CD4-positive, alpha-beta T cell treated with Interleukin-2 at 100 ng/mL for 4 hours (primary cell): ENCODE measurements at places on chromosomes 1 and 21.

GRCh38 chr1:8767006-8767405 lies 50.4 kb downstream of the RERE start:
- no peak for DNase-seq

- DNase-seq = no peak
These were observed 22.9 kb downstream of the DDX20 start for GRCh38 chr1:111778541-111779051.

DNA sequence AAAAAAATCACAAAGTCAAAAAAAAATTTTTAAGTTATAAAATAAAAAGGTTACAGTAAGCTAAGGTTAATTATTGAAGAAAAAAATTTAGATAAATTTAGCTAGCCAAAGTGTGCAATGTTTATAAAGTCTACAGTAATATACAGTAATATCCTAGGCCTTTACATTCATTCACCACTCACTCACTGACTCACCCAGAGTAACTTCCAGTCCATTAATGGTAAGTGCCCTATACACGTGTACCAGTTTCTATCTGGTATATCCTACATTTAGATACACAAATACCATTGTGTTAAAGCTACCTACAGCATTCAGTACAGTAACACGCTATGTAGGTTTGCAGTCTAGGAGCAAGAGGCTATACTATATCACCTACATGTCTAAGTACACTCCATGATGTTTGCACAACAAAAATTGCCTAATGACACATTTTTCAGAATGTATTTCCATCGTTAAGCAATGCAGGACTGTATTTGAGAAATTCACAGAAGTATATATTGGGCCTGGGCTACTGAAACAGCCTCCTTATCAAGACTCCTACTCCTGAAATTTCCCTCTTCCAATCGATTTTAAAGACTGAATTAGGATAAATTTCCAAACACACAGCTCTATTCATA lies 155.1 kb downstream of the COP1 start:
- DNase-seq = no peak

DNA sequence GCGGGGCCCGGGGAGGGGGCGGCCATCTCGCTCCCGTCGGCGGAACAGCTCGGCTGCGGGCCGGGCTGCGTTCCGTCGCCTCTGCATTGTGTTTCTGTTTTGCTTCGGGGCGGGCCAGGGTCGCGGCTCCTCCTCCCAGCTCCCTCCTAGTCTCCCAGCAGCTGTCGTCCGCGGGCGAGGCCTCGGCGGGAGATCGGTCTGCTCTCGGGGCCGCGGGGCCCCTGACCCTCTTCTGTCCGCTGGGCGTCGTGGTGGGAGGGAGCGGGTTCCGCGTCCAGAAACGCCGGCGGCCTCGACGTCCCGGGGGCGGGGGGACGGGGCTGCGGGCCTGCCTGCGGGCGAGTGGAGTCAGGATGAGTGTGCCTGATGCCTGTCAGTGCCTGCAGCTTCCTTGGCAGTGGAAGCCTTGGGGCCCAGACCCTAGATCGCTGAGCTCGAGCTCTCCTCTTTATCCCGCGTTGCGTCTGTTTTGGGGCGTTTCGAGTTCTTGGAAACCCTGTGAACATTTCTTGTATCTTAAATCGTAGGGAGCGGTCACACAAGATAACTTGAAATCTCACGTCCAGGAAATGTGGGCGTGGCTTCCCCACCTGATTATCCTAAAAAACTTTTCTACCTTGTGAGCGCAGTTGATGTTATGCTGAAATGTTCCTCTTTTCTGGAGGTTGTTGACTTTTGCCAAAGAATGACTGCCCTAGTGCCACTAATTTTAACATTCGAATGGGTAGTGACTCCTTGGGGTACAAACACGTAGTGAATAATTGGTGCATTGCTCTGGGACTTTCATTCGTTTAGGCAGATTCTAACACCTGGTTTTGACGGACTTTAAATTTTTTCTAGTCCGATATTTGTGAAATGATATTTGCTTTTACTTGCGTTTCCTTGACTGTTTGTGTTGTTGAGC lies 676 bp downstream of the MORC3 start:
- DNase-seq = peak; percentile 74

GRCh38 chr1:245538671-245539070 lies 383.9 kb downstream of the KIF26B start:
- no peak for DNase-seq

- DNase-seq = no peak
These were observed 19.4 kb downstream of the HSD11B1 start for GRCh38 chr1:209723756-209724693.

- DNase-seq = no peak
These were observed 6.0 kb upstream of the DUSP10 start for GRCh38 chr1:221747839-221748238.

DNA sequence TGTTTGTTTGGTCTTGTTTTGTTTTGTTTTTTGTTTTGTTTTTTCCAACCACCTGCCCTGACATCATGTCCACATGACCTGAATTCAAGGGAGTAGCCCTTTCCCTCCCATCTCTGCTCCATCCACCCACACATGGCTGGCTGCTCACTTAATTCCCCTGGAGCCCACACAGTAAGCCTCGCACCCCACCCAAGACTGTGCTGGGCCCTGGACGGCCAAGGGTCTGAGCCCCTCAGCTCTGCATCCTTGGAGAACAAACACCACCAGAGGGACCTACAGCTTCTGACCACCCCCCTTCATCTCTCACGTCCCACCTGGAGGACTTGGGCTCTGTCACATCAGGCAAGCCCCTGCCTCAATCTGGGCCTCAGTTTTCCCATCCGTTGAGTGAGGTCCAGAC lies 39.1 kb downstream of the MATN1 start:
- DNase-seq = no peak

DNA sequence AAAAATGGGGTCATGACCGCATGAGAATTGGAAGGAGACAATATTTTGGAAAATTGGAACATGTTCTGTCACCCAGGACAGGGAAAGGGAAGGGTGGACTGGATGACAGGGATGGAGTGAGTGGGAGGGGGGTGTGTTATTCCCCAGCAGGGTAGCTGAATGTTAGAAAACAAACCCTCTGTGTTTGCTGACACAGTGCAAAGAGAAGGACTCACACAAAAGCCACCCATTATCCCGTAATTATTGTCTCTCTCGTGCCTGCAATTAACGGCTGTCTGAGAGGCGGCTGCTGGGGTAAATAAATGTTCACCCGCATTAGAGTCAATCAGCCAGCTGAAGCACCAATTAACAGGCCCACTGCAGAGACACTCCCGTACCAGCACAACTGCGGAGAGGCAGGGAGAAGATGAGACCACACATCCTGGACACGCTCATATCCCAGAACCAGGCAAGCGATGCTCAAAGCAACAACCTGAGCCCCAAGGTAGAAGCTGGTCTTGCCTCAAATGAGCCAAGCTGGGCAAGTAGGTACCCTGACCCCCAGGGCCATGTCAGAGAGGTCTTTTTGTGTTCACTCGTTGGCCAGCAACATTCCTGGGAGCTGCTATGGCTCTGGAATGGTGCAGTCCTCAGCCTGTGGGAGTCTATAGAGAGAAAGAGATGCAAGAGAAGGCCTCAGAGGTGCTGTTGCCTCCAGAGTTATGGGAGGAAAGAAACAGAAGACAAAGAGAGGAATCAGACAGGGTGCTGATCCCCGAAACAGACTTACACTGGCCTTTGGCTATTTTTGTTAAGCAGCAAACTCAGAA lies 19.4 kb downstream of the PLEKHA6 start:
- DNase-seq = no peak

DNA sequence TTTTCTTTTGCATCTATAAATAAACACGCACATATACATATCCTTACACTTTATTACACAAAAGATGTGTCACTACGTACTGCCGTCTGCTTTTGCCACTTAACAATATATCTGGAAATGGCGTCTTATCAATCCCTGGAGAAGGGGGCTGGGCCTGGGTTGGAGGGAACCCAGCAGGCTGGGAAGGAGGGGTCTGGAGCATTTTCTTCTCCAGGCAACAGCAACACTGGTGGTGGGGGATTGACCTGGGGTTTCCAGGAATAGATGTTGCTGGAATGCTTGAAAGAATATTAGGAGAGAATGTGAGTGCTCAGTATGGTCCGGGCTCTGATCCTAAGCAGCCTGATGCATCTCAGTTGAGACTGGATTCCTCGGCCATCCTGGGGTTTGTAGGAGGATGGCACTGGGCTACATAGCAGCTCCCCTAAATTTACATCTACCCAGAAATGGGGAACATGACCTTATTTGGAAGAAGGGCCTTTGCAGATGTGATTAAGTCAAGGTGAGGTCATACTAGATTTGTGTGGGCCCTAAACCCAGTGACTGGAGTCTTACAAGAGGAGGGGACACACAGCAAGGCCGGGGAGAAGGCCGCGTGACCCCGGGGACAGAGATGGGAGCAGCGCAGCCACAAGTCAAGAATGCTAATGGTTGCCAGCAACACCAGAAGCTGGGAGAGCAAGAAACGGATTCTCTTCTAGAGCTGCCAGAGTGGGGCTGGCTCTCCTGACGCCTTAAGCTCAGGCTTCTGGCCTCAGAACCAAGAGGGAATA lies 98.6 kb downstream of the SIK1 start:
- no peak for DNase-seq

GRCh38 chr1:59971464-59971911 lies 44.9 kb upstream of the CYP2J2 start:
- peak; percentile 32 for DNase-seq

- DNase-seq = no peak
These were observed 13.0 kb upstream of the UQCRHL start for GRCh38 chr1:15820478-15820877.

DNA sequence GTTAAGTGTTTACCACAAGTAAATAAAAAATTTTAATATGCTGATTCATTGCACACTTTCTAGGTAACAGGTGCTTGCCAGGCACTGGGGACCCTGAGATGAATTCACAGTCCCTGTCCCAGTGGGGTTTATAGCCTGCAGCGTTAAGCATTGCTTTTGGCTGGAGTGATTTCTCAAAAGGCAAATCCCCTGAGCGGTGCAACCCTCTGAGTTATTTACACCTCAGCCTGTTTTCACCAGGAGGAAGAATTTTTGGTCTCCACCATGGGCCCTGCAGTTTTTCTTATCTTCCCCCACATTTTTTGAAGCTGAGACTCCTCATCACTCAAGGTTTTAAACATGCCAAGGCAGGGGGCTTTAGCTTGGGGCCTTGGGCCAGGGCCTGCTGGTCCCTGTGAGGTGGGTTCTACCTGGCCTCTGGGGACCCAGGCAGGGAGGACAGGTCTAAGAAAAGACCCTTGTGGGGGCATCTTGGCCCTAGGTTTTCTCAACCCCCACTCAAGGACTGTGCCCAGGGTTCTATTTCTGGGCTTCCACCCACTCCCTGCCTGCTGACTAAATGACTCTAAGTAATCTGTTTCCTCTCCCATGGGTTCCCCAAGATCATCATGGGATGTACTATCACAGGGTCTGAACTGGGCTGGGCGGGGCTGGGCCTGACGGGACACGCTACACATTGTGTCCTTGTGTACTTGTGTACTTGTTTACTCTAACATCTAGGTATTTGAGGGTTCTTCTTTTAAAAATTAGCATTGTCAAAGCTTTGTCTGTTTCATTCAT lies 10.2 kb upstream of the CHIT1 start:
- DNase-seq = no peak

- DNase-seq = no peak
These were observed 123.6 kb upstream of the IPO9 start for GRCh38 chr1:201705389-201705788.

GRCh38 chr1:176118985-176119384 lies 88.1 kb downstream of the COP1 start:
- no peak for DNase-seq

- DNase-seq = no peak
These were observed 154.6 kb downstream of the FOXD2 start for GRCh38 chr1:47592296-47593012.

GRCh38 chr1:70290218-70290617 lies 64.3 kb downstream of the ANKRD13C start:
- DNase-seq = no peak

GRCh38 chr1:41868241-41868998 lies 50.3 kb downstream of the HIVEP3 start:
- DNase-seq = peak; percentile 40

- no peak for DNase-seq
These were observed 4.3 kb upstream of the FCRL3 start for GRCh38 chr1:157704878-157705277.

DNA sequence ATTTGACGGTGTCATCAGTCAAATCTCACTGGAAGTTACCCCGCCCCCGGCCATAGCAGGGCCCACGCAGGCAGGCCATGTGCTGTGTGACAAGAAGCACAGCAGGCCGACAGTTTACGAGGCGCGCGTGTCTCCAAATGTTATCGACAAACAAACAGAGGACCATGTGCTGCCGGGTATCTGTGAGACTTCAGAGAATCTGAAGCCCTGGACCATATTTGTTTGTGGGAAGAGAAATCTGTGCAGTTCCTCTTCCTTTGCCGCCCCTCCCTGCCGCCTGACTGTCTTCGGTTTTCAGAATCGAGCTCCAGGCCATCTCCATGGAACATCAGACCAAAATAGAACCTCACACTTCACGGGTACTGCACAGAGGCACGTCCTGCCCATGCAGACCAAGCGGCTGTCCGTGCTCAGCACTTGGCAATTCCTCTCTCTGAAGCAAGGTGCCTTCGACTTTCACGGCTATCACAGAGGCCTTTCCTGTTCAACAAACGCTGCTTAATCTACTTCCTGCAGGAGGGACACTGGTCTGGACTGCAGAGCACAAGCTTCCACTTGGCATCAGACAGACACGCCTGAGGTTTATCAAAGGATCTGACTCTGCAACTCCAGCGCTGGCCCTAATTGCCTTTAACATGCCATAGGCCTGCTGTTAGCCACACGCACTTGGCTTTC lies 135.7 kb upstream of the KRTAP19-8 start:
- DNase-seq = no peak

- no peak for DNase-seq
These were observed 7.4 kb downstream of the AZIN2 start for GRCh38 chr1:33088119-33088906.

DNA sequence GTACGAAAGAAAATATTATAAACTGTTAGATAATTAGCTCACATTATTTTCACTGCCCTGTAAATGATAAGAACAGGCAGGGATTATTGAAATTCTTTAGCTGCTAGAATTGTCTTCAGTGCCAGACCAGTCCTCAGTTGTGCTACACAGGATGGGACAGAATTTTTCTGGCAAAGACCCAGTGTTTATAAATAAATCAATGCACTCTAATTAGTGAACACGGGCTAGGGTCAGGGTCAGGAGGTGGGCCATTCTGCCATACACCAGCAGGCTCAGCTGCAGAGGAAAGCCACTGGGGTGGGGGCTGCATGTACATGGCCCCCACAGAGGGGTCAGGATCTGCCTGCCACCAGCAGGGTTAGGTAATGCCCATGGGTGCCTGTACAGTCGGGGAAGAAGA lies 6.4 kb downstream of the BCAR3 start:
- DNase-seq = no peak

- DNase-seq = peak; percentile 16
These were observed 60.6 kb upstream of the LRRC8B start for GRCh38 chr1:89464008-89464407.

- DNase-seq = no peak
These were observed 24.8 kb downstream of the RSPH1 start for GRCh38 chr21:42471206-42471605.

- DNase-seq = no peak
These were observed 99.8 kb upstream of the LHX8 start for GRCh38 chr1:75034376-75034775.

DNA sequence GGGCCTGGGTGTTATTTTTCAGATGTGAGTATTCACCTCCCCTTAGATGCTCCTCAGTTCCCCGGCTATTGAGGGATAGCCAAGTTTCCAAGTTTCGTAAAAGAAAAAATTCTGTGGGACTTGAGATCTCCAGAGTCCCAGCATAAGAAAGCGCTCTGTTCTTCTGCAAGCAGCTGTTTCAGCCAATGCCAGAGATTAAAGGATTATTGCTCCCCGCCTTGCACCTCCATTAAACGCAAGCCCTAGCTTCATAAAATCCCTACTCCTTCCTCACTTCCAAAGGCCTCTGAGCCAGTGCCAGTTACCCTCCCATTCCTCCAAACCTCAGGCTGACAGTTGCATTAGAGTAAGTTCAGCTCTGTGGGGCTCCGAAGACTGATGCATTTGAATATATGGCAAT lies 56.4 kb downstream of the CHIA start:
- no peak for DNase-seq
